Activated naive CD4-positive, alpha-beta T cell treated with Interleukin-2 at 50 U/mL for 16 hours (primary cell): ENCODE measurements at places on chromosomes 6 and 20.

- DNase-seq = no peak
Observed at GRCh38 chr6:38982470-38982869, 66.1 kb upstream of the GLP1R start.

- DNase-seq = no peak
Observed at GRCh38 chr6:77368660-77369313, 94.5 kb downstream of the HTR1B start.

DNA sequence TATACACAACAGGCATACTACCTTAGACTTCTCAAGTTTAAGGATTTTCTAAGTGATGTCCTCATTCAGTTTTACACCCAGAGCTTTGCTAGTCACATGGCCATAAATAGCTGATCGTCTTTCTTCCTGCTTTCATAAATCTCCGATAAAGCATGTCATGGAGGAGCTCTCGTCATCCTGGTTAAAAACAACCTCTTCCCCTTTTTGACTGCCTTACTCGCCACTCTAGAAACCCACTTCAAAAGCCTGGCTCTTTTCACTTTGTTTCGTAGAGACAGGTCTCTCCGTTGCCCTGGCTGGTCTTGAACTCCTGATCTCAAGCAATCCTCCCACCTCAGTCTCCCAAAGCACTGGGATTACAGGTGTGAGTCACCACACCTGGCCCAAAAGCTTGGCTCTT lies 67.0 kb upstream of the SMIM29 start:
- DNase-seq = no peak

GRCh38 chr20:19451231-19451922 lies 238.9 kb downstream of the SLC24A3 start:
- DNase-seq = no peak

DNA sequence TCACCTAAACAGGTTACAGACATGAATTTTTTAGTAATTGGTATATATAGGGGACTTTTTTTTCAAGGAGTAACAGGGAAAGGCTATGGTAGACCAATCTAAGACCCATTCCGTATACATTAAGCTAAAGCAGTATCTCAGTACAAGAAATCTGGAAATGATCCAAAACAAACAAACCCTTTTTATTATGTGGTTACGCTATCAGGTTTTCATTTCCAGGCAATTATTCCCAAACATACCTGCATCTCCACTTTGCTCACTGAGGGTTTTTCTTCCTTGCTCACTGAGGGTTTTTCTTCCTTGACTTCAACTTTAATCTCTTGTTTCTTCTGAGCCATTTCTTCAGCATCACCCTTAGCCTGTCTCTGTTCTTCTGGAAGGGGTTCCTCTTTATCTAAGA lies 107.3 kb downstream of the EPB41L2 start:
- no peak for DNase-seq

DNA sequence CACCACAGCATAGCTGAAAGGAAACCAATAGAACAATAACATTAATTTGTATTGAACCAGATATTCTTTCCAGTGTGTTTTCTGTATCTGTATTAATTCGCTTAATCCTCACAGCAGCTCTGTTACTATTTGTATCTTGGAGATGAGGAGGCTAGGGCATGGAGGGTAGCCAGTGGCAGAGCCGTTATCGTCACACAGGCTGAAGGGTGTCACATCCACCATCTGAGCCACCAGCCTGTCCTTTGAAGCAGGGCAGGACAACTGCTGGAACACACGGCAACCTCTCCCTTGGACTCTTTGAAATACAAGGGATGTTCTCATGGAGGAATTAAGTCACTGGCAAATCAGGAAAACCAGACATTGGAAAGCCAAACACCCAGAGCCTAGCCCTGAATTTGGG lies 628.0 kb upstream of the CDH4 start:
- no peak for DNase-seq

DNA sequence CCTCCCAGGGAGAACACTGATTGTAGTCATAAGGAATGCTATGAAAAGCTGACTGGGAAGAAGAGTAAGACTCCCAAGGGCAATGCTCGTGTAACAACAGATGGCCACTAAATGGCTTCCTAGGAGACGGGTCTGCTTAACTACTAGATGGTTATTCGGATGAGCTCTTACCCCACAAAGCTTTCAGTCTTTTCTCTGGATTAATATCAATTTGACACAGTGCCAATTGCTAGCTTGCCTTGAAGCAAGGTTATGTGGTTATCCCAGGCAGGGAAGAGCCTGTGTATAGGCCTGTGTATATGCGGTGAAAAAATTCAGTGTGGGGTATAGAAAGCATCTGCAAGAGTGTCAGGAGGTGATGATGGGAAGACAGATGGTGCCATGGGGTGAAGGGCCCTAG lies 86.4 kb upstream of the NOX3 start:
- no peak for DNase-seq

GRCh38 chr6:167396659-167397490 lies 72.0 kb downstream of the TTLL2 start:
- no peak for DNase-seq

- DNase-seq = no peak
Observed at GRCh38 chr20:16405254-16405653, 168.0 kb downstream of the KIF16B start.

GRCh38 chr6:87068795-87069194 lies 26.1 kb downstream of the CGA start:
- no peak for DNase-seq

- no peak for DNase-seq
Observed at GRCh38 chr20:62692176-62692575, 16.5 kb upstream of the NTSR1 start.

DNA sequence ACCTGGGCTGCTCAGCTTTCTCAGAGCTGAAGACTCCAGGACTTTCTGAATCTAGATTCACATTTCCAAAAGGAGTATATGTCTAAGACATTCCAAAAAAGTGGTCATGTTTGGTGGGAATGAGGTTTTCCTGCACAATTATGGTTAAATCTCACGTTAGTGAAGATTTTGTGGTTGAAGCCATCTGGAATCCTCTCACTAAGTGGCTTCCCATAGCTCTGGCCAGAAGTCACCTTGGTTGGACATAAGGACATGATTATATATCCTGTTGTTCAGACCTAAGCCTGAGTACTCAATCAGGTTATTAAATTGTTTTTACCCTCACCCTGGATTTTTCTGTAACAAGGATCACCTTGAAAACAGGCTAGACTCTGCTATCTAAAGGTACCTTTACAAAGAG lies 176.1 kb upstream of the PLN start:
- DNase-seq = no peak

- no peak for DNase-seq
Observed at GRCh38 chr6:7469696-7470095, 71.8 kb upstream of the DSP start.

DNA sequence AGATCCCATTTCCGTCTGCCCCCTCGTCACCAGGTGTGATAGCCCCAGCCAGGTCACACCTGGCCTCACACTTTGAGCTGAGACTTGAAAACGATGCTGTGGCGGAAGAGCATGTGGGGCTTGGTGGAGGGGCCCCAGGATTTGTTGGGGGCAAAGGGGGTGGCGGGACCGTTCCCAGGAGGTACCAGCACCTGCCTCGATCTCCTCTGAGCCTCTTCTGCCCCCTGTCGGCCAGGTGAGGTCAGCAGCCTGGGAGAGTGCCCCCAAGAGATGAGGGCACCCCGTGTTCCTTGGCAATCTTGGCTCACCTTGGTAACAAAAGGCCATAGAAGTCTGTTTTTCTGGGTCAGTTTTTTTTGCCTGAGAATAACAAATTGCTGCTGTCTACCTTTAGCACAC lies 25.4 kb downstream of the SPATA2 start:
- no peak for DNase-seq

DNA sequence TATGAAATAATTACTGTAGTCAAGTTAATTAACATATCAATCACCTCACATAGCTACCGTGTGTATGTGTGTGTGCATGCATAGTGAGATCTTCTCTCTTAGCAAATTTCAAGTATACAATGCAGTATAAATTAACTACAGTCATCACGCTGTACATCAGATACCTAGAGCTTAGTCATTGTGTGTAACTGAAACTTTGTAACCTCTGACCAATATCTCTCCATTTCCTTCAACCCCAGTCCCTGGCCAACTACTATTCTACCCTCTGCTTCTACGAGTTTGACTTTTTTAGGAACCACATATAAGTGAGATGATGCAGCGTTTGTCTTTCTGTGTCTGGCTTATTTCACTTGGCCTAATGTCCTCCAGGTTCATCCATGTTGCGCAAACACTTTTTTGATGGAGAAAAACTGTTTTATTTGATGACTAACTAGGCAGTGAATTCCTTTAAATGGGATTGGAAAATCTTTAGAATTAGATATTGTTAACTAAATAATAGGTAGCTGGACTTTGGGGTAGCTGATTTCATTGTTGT lies 459.5 kb downstream of the DHX35 start:
- no peak for DNase-seq

- no peak for DNase-seq
Observed at GRCh38 chr6:33911488-33911887, 107.7 kb upstream of the MLN start.

DNA sequence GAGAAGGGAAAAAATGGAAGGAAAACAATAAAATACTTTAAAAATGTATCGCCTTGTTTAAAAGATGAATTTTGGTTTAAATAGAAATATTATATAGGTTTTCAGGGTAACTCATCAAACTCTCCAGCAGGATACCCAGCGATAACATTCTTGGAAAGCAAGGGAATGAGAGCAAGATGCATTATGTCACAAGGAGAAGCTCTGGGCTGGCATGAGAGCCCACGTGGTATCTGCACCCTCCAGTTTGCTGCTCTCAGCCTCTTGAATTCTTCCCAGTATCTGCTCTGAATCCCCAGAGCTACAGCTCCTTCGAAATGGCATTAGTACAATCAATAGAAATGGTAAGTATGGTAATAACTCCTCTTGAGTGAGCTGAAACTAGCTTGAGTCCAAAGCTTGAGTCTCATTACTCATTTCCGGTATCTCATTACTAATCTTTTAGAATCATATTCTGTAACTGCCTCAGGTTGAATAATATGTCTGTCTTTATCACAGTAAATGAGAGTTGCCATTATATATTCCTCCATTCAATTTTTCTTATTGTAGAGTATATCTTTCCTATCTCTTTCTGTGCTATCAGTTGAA lies 4.9 kb upstream of the TMEM242 start:
- no peak for DNase-seq

DNA sequence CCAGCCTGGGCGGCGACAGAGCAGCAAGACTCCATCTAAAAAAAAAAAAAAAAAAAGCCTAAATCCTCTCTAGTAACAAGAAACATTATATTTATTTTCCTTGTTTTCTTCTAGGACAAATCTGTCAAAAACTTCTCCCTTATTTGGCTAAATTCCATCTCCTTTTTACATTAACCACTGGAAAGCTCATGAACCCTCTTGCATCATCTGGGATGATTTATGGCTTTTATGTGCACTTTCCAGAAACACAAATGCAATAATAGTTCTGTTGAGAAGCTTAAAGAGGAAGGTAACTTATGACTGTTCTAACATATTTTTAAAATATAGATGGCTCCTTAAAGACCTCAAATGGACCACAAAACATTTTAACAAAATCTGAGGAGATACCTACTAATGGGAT lies 526.1 kb upstream of the SPTLC3 start:
- DNase-seq = no peak

GRCh38 chr20:59938221-59938620 lies 1.9 kb downstream of the PPP1R3D start:
- no peak for DNase-seq

DNA sequence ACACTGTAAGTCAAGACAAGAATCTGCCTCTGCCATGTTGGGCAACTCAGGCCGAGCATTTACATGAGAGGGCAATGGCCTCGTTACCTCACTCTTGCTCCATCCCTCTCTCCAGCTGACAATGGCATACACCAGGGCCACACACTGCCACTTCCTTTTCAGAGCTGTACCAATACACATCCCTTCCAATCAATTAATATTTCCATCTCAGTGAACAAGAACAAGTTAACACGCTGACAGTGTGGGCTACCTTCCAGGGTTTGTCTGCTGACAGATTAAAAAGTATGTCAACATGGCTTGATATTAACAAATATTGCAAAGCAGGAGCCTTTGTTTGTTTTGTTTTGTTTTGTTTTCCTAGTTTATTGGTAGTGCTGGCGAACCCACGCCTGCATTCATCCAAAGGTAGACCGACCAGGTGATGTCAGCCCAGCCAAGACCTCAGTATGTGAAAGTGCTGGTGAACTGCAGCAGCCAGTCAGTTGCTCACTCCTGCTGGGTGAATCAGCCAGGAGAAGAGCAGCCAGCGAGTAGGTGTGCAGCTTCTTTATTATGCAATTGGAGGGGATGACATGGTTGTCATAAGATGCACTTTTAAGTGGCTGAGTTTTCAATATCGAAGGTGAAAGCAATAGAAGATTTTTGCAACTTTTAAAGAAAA lies 487.3 kb upstream of the JARID2 start:
- DNase-seq = peak; percentile 47

DNA sequence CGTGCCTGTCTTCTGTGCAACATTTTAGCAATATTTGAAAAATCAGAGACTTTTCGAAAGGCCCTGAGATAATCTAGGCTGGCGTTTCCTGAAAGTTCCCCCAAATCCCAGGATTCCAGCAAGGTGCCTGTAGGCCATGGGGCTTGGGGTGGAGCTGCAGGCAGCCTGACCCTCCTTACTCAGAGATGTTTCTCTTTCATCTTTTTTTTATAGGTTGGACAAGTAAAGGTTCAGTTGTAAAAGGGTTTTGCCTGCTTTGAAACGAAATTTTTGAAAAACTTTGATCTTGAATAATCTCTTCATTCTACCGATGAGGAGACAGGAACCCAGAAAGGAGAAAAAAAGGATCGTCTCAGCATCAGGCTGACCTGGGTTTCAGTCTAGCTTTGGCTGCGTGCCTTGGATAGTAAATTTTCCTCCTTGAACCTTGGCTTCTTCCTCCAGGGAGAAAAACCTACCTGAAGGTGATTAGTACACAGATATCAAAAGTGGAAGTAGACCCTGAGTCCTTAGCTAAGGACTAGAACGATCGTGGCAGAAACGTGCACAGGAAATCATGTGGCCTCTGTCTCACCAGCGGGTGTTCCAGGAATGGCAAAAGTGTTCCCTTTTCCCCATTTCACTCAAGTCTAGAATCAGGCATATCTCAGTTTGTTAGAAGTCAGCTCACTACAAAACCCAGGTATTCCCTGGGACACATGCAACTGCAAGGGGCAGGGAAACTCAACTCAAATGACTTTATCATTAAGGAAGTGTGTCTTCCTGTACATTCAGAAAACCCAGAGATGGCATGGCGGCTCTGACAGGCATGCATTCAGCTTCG lies 128.2 kb upstream of the PTPN1 start:
- peak; percentile 8 for DNase-seq

DNA sequence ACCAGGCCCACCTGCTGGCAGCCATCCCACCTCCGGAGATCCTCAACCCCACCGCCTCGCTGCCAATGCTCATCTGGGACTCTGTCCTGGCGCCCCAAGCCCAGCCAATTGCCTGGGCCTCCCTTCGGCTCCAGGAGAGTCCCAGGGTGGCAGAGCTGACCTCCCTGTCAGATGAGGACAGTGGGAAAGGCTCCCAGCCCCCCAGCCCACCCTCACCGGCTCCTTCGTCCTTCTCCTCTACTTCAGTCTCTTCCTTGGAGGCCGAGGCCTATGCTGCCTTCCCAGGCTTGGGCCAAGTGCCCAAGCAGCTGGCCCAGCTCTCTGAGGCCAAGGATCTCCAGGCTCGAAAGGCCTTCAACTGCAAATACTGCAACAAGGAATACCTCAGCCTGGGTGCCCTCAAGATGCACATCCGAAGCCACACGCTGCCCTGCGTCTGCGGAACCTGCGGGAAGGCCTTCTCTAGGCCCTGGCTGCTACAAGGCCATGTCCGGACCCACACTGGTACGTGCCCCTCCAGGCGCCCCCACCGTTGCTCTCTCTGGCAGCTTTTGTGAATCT lies 1.1 kb downstream of the SNAI1 start:
- no peak for DNase-seq

- peak; percentile 63 for DNase-seq
Observed at GRCh38 chr20:51542571-51543421, at the start of gene NFATC2. Gene NFATC2, minus strand, starts transcription at chr20:51542719. Its CDS starts 220 bp downstream, at chr20:51542499.

- DNase-seq = no peak
Observed at GRCh38 chr20:46572153-46572552, 21.7 kb upstream of the OCSTAMP start.
